Spleen (tissue), 13 donors: ENCODE measurements at places on chromosomes 11 and 22. TPM values are rescaled to one million over a fixed set of nuclear protein-coding genes. Genes with fewer than 3 reads are reported as not detected.
A peak's percentile ranks its signal among the peaks of the same experiment; 100 is the strongest.

GRCh38 chr22:37747080-37747714 is 50.3 kb downstream of the TRIOBP start:
- no peak for DNase-seq
- H3K4me1 ChIP-seq, result peaks cover 79% of the 10 kb centered on the region
- peaks cover 9% of the 10 kb centered on the region for H3K36me3 ChIP-seq

SMTNL1 gene
- total RNA-seq, result not detected

DNA sequence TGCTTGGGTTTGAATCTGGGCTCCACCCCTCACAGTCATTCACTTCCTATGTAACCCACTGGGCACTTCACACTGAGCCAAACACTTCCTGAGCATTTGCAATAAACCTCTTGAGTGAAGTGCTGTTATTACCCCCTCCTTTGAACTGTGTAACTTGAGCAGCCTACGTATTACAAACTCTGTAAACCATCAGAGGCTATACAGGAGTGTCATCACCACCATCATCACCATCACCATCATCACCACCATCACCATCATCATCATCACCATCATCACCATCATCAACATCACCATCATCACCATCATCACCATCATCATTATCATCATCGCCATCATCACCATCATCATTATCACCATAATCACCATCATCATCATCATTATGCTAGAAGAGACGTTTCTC is 18.4 kb downstream of the RTL6 start:
- no peak overlapping the region for H3K27ac ChIP-seq
- H3K4me3 ChIP-seq, result no peak overlapping the region
- no peaks in the 10 kb centered on the region for H3K27me3 ChIP-seq
- H3K4me1 ChIP-seq, result no peaks in the 10 kb centered on the region
- H3K36me3 ChIP-seq, result no peaks in the 10 kb centered on the region
- DNase-seq, result no peak

- H3K4me3 ChIP-seq, result no peak overlapping the region
- no peak for DNase-seq
- H3K36me3 ChIP-seq, result peaks cover 76% of the 10 kb centered on the region
- no peak overlapping the region for H3K27ac ChIP-seq
Observed at GRCh38 chr11:66232769-66233168, 35.7 kb upstream of the RAB1B start.

- H3K27me3 ChIP-seq, result no peaks in the 10 kb centered on the region
- H3K36me3 ChIP-seq, result no peaks in the 10 kb centered on the region
- no peak for DNase-seq
- no peak overlapping the region for H3K27ac ChIP-seq
Observed at GRCh38 chr11:11622772-11623171, 967 bp upstream of the GALNT18 start.

DNA sequence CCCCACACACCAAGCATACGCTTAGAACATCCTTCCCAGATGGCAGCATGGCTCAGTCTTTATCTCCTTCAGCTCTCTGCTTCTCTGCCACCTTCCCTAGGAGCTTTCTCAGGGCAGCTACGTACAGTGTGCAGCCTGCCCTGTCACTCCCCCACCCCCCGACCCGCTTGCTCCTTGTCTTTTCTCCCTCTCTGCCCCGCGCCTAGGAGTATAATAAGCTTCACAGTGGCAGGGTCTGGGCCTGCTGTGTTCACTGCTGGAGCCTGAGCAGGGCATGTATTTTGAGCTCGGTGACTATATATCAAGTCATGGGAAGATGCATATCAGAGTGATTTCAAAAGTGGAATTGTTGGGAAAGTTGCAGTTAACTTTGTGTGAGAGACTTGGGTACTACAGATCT is 55.8 kb upstream of the ADSL start:
- peaks cover 100% of the 10 kb centered on the region for H3K36me3 ChIP-seq
- H3K27ac ChIP-seq, result peak overlapping the region; percentile 65
- no peak overlapping the region for H3K4me3 ChIP-seq
- no peak for DNase-seq
- peaks cover 23% of the 10 kb centered on the region for H3K4me1 ChIP-seq
- no peaks in the 10 kb centered on the region for H3K27me3 ChIP-seq
